ENCODE measurements at places on chromosomes 2 and 18. TPM values are rescaled to one million over a fixed set of nuclear protein-coding genes. Genes with fewer than 3 reads are reported as not detected.

GRCh38 chr2:147607379-147607778, 237.4 kb upstream of the ACVR2A start:
- no peak for DNase-seq

- DNase-seq, result no peak
These were observed 8.6 kb upstream of the DSC1 start for GRCh38 chr18:31171144-31171839.

- DNase-seq, result no peak
These were observed 6.8 kb upstream of the CCNYL1 start for GRCh38 chr2:207704671-207705070.

PRKAG3 gene
- polyA plus RNA-seq, result not detected

Measured in right lung (tissue), 10 donors.